Activated CD8-positive, alpha-beta memory T cell treated with anti-CD3 and anti-CD28 coated beads for 1 hour (primary cell): ENCODE measurements at places on chromosomes 1 and 21.

DNA sequence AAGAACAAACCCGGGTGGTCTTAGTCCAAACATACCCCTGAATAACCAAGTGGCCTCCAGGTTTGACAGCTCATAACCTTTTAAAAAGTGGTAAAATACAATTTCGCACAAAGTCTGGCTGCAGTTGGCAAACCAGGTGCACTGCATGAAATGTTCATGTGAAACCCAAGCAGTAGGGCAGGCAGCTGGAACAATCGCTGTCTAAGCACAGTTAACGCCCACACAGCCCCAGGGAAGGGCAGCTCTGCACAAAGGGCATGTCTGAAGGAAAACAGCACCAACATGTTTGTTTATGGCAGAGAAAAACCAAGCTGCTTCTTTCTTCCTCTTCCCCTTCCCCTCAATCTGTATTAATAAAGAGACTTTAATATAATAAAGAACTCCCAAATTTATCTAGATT, 49.5 kb downstream of the KIAA1614 start:
- no peak for DNase-seq

DNA sequence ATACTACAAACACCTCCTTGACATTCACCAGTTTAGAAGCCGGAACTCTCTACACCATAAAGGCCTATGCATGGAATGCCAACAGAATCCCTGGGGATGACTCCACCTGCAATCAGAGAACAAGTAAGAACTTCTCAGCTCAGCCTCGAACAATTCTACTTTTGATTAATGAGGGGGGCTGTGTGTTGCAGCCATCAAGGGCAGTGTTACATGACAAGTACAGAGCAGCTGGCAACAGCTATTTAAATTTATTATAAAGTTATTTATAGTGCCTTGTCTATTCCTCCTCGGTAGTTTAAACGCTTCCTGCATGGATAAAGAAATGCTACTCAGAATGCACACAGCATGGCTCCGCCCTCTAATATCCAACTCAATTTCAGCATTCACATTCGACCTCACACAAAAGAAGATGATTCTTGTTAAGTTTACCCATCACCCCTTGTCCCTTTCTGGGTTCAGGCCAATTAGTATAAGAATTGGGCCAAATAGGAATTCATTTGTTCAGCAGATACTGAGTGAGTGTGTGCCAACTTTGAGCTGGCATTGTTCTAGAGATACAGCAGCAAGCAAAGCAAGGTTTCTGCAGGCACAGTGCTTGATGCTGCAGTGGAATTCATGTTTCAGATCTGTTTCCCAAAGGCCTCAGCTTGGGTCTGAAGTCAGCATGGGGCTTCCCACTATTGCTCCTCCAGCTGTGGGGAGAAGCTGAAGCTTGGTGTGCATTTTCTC, 6.4 kb downstream of the FNDC7 start:
- DNase-seq, result no peak

DNA sequence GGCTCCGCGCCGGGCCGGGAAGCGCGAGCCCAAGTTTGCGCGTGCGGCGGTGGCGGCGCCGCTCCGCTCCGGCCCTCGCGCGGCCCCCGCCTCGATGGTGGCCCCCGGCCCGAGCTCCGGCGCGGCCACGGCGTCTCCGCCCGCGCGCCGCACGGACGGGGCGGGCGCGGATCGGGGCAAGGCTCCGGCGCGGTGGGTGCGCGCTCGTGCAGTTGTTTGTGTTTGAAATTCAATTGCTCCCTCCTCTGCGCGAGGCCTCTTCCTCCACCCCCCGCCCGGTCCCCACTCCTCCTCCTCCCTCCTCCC, at the start of gene HDGF:
TSS of gene HDGF (minus strand) at position 225 of the 306 bp plus-strand sequence. CDS start 246 bp downstream, outside the sequence.
- DNase-seq, result no peak

- no peak for DNase-seq
These were observed 100.7 kb upstream of the SLC25A33 start for GRCh38 chr1:9438431-9439073.

- no peak for DNase-seq
These were observed 30.8 kb downstream of the RSPH1 start for GRCh38 chr21:42465008-42465802.

DNA sequence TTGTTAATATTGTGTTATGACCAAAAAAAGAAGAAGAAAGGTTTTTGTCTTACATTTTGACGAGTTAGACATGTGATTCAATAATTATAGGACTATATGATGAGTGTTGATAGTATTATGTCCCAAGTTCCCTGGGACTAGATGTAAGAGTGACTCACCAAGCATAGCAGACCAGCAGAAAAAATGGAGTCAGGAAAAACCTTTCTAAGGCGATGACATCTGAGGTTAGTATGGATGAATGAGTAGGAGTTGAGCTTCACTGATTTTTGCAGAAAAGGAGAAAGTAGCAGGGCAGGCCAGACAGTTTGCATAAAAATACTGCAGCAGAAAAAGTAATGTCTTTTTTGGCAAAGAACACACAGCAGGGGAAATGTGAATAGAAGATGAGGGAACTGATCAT, 1041.3 kb upstream of the ADGRL4 start:
- no peak for DNase-seq

GRCh38 chr1:43443197-43443946, 10.4 kb downstream of the HYI start:
- DNase-seq, result no peak

DNA sequence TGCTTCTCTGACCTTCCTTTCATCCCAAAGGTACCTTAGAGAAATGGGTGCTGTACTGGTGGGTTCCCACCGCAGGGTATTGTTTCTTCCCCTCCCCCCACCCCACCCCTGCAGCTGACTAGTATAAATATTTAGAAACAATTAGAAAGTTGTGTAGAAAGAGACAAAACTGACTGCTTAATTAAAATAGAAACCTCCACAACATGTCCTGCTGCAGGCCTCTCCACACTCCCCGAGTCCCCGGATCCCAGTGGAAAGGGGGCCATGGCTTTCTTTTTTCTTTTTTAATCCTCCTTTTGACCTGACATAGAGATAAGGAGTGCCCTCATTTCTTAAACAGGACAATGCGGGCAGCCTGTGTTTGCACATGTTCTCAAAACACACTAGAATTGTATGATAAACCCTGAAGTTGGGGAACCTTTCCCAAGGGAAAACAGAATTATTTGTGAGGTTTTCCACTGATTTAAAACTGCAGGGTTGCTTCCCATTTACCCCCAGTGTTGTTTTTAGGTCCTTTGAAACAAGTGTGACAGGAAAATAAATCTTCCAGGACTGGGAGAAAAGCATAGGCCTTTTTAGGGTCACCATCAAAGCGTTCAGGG, 1.7 kb downstream of the RHOU start:
- DNase-seq, result no peak
